ENCODE measurements at places on chromosomes 6 and 20.
A peak's percentile ranks its signal among the peaks of the same experiment; 100 is the strongest.

DNA sequence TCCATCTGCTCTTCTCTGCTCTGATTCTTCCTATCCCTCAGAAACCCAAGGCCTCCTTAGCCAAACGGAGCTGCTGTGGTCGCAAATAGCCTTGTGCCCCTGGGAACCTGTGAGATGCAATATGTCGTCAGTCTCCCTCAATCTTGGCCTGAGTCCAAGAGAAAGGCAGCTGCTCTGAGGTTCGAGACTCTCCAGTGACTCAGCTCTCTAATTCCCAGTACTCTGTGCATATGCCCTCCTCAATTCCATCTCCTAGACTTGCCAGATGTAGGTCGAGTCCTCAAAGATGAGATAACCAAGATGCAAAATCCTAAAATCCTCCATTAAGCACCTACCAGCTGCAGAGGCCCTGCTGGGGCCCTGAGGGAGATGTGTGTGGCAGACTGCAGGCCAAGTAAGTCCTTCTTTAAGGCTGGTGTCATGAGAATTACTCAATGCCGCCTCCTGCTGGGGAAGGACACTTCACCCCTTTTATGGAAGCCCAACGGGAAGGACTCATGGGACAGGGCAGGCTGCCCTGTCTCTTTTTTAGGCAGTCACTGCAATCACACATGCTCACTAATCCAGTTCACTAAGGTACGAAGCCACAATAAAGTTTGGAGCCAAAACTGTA lies 28.5 kb downstream of the C6orf15 start:
- no peak for DNase-seq

- no peak for DNase-seq
These were observed 63.3 kb downstream of the HDGFL1 start for GRCh38 chr6:22632581-22633145.

DNA sequence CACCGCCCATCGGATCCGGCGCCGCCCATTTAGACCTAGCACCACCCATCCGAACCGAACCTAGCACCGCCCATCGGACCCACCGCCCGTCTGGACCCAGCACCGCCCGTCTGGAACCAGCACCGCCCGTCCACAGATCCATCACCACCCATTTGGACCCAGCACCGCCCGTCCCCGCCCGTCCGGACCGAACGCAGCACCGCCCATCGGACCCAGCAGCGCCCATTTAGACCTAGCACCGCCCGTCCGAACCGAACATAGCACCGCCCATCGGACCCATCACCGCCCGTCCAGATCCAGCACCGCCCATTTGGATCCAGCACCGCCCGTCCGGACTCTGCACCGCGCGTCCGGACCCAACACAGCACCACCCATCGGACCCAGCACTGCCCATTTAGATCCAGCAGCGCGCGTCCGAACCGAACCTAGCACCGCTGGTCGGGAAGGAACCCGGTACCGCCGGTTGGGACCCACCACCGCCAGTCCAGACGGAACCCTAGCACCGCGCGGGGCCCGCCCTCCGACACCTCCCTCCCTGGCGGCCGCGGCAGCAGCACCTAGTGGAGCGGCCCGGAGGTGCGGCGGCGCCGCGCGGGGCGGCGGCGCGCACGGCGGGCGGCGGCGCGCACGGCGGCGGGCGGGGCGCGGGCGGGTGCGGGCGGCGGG lies 348 bp upstream of the AFDN start:
- peak; percentile 25 for DNase-seq

GRCh38 chr6:119844387-119844786 lies 494.8 kb upstream of the MAN1A1 start:
- DNase-seq: no peak

DNA sequence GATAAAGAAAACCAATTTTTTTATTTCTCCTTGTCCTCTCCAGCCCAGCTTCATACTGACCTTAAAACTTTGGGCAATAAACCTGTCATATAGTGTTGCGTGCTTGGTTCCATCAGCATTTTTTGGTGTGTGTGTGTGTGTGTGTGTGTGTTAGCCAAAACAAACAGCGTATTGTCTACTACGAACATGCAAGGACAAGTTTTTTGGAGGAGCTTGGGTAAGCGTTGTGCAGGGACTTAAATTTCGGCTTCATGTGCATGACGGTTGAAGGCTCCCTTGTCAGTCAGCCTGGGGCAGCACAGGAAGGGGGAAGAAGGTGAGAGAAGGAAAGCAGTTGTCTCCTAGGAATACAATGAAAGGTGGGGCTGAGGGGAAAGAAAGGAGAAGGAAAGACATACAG lies 62.0 kb upstream of the PAX1 start:
- DNase-seq: no peak

DNA sequence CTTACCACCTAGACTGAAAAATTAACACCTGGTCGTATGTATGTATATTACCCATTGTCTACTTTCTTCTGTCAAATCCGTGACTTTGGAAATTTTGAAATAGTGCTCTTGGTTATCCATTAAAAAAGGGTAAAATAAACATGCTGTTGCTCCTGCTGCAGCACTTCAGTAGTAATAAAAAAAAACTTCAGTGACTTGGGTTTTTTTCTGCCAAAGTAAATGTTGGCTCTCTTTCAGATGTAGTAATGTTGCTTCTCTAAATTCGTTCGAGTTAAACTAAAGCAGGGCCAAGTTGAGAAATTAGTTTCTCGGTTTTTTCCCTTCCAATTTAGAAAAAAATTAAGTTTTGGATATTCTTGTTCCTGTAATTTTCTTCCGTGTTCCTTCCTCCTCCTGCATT lies 34.2 kb downstream of the JARID2 start:
- no peak for DNase-seq

GRCh38 chr6:157880534-157880933 lies 57.5 kb downstream of the SNX9 start:
- DNase-seq: no peak

DNA sequence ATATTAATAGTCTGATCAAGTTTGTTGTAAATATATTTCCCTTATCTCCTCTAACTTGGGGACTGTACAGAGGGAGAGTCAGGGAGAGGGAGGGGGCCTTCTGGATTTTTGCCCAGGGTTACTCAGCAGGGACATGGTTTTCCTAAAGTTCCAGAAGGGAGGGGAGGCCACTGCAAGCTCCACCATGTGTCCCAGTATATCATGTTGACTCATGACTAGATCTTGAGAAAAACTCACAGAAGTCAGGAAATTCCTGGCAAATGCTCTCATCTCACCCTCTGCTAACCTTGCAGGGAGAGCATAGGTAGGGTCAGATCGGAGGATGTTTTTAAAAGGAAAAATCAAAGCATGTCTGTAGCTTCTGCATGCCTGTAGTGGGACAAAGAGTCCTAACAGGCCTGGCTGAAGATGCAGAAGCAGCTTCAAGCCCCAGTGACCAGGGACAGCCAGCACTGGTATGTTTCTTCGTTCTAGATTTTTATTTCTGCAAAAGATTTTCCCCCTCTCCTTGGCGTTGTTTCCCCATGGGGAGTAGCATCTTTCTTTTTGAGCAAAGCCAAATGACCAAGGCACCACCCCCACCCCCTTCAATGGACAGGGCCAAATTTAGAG lies 272.9 kb upstream of the SUPT3H start:
- no peak for DNase-seq

GRCh38 chr20:39248171-39248861 lies 286.2 kb downstream of the DHX35 start:
- DNase-seq: no peak

DNA sequence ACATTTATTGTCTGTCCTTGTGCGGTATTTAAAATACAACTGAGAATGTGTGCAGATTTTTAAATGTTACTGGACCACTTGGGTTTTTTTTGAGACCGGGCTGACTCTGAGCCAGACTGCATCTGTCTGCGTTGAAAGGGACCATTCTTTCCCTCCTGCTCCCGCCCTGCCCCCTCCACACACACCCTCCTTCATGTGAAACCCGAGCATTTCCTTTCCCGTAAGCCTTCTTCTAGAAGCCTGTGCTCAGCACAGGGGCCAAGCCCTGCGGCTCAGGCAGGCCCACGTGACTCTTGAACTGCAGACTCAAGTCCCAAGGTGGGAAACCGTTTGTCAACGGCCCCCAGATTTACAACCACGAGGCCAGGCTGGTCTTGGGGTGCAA lies 82.7 kb upstream of the FOXC1 start:
- peak; percentile 82 for DNase-seq

- no peak for DNase-seq
These were observed 719.4 kb downstream of the EPM2A start for GRCh38 chr6:145015739-145016558.

GRCh38 chr6:56856036-56856580 lies 98.8 kb upstream of the BEND6 start:
- no peak for DNase-seq

DNA sequence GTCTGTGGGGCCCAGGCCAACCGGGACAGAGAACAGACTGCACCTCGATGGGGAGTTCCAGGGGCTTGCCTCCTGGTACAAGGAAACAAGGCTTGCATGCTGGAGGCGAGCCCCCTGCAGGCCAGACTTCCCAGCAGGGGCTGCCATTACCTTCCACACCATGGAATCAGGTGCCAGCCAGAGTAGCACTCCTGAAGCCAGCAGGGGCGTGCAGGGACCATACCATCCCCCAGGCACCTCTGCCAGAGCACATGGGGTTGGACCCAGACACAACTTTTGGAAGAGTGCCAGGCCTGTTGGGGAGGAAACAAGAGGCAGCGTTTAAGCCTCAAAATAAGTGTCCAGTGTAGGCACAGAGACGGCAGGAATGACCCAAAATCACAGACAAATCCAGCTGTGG lies 6.5 kb downstream of the DDO start:
- DNase-seq: no peak

DNA sequence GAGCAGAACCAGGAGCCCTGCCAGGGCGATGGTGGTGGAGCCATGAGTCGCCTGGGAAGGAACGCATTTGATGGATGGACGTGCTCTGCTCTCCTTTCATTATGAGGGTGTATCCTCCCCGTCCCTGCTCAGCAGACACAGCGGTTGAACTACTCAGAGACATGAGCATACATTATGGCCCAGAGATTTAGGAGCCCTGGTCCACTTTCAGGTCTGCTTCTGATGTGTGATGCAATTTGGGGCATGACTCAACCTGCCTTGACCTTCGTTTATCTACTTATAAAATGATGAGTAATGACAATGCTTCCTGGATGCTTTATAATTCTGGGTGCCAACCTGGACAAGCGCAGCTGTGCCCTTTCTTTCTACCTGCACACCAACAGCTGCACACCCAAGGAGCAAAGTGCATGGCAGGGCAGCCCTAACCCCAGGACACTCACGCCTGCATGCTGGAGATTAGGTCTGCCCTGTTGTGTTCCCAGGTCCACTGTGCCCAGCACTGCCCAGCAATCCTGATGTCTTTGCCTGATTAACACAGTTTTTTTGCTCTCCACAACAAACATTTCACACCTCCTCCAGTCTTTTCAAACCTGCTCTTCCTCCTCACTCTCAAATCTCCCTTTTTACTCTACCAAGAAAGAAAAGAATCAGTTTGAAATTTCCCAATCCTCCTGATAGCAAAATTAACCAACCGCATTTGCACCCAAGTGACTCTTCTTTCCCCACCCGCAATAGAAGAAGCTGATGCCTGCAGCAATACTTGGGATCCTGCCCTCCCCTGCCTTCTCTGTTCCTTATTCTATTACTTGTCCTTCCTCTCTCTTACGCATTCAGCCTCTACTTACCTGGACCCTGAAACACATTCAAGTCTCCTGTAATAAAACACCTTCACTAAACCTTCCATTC lies 81.2 kb downstream of the EZR start:
- no peak for DNase-seq

DNA sequence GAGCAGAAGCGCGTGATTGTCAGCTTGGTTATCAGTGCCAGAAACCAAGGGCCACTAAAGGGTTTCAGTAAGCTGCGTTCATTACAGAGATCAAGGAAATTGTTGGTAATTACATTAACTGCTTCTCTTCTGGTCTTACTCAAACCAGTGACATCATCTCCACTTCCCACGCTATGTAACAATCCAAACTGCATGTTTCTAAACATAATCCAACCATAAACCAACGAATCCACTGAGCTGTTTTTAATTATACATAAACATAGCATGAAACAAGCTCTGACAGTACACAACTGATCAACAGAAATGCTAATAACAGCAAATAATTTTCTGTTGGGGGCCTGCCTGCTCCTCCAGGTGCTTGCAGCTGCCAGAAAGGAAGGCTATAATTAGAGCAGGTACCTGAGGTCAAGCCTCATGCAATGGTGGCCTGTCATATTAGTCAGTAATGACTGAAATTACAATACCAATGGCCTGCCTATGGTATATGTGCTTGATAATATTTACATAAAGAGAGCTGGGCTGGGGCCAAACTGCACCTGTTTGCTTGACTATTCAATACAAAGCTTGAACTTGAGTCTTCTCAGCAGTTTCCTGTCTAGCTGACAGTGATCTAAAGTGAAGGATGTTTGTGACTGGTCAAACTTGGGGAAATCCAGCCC lies 40.1 kb downstream of the ILRUN start:
- no peak for DNase-seq

DNA sequence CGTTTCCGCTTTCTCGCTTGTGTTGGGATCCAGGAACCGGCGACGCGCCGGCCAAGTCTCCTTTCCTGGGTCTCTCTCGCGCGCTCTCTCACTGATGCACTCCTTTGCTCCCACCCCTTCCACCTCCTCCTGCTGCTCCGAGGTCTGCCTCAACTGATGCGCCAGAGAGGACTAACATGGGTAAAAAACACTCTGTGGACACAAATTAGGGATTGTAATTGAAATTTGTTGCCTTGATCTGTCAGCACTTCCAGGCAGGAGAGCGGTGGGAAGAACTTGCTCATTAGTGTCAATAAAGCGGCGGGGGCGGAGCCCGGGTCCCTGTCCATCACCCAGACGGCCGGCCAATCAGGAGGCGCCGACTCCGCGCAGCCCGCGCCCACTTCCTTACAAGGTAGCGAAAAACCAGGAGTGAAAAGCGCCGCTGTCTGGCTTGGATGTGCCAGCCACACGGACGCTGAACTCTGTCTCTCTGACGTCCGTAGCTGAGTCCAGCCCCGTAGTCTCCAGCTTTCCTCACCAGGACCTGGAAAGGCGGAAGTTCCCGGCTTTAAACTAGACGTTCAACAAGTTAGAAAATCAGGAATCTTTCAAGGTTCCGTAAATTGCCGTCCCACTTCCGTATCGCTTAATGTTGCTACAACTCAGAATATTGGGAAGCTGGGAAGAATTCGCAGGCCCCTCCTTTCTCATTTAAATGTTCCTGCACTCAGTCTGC lies at the start of gene TBX18:
TSS of gene TBX18 (minus strand) at position 267 of the 718 bp plus-strand sequence. CDS start 417 bp downstream, outside the sequence.
- DNase-seq: peak; percentile 52

DNA sequence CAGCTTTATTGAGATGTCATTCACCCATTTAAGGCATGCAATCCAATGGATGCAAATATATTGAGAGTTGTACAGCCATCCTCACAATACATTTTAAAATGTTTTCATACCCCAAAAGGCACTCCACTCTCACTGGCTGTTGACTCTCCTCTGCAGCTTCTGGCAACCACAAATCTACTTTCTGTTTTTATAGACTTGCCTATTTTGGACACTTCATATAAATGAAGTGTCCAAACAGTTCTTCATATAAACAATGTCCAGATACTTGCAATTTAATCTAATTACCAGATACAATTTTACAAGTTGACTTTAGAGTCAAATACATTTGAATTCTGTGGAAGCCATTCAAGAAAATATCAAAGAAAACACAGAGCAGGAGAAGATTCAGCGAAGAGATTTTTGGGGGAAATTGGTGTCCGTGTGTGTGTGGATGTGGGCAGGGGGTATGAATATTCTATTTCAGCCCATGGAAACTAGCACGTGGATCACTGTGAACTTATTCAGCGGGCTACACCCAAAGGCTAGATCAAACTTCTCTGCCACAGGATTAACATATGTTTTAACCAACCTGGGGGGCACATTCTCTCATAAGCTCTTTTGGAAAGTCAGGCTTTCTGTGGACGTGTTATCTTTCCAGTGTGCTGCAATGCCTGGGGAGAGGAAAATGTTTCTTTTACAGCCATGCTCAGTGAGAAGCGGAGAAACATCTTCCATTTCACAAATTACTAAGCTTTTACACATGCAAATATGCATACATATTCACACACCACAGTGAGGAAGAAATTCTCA lies 73.9 kb downstream of the PLG start:
- DNase-seq: no peak

GRCh38 chr6:775863-776262 lies 82.9 kb upstream of the EXOC2 start:
- DNase-seq: no peak

All from thymus (tissue), 14 donors.